ENCODE measurements at places on chromosomes 12 and 14. TPM values are rescaled to one million over a fixed set of nuclear protein-coding genes. Genes with fewer than 3 reads are reported as not detected.

Gene ARHGAP9
- total RNA-seq = not detected

Gene RPGRIP1
- not detected for total RNA-seq

Gene PUS7L
- 7.6 TPM for total RNA-seq

Gene LRRC74A
- not detected for total RNA-seq

Gene ADAMTS20
- total RNA-seq = not detected

Gene NRDE2
- total RNA-seq = 6.8 TPM

Gene FBXW8
- 11.1 TPM for total RNA-seq

Gene GPRC5A
- total RNA-seq = 31.9 TPM

Gene ANKRD33
- total RNA-seq = not detected

Gene HOXC13
- total RNA-seq = not detected

Gene GPD1
- 0.14 TPM for total RNA-seq

Gene EML5
- total RNA-seq = 0.51 TPM

Gene PLEKHD1
- total RNA-seq = not detected

Gene AHNAK2
- 222 TPM for total RNA-seq

Gene SLC17A8
- total RNA-seq = not detected

Gene CCDC38
- not detected for total RNA-seq

Gene KRT6B
- total RNA-seq = 1,655 TPM

Gene DPF3
- 0.28 TPM for total RNA-seq

Gene RTN1
- not detected for total RNA-seq

Gene ACOT6
- 0.28 TPM for total RNA-seq

Gene CINP
- total RNA-seq = 58.0 TPM

Gene SLC10A1
- total RNA-seq = not detected
